Gastrocnemius medialis (tissue), 4 donors: ENCODE measurements at places on chromosomes 12 and 14.
A peak's percentile ranks its signal among the peaks of the same experiment; 100 is the strongest.

GRCh38 chr14:33508126-33509062 is 442.5 kb downstream of the EGLN3 start:
- H3K36me3 ChIP-seq, result no peaks in the 10 kb centered on the region
- no peak overlapping the region for H3K27ac ChIP-seq
- H3K4me3 ChIP-seq, result no peak overlapping the region
- no peaks in the 10 kb centered on the region for H3K4me1 ChIP-seq
- DNase-seq, result no peak
- no peaks in the 10 kb centered on the region for H3K27me3 ChIP-seq

DNA sequence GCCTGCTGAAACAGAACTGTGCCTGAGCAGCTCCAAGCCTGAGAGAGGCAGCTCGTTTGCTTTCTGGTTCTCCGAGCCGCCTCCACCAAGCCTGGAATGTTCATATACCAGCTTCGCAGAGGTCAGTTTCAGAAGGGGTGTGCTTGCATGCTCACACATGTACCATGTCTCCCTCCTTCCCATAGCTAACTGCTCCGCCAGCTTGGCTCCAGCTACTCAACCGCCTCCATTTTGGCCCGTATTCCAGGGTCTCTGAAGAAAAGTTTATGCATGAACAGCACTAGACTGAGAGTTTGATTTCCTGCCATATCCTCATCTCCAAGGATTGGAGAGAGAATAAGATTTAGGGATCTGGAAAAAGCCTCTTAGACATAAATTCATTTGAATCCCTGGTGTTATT is 103.7 kb downstream of the SMOC1 start:
- DNase-seq, result no peak
- H3K27me3 ChIP-seq, result no peaks in the 10 kb centered on the region
- peak overlapping the region; percentile 67 for H3K27ac ChIP-seq
- H3K4me3 ChIP-seq, result peak overlapping the region; percentile 11

DNA sequence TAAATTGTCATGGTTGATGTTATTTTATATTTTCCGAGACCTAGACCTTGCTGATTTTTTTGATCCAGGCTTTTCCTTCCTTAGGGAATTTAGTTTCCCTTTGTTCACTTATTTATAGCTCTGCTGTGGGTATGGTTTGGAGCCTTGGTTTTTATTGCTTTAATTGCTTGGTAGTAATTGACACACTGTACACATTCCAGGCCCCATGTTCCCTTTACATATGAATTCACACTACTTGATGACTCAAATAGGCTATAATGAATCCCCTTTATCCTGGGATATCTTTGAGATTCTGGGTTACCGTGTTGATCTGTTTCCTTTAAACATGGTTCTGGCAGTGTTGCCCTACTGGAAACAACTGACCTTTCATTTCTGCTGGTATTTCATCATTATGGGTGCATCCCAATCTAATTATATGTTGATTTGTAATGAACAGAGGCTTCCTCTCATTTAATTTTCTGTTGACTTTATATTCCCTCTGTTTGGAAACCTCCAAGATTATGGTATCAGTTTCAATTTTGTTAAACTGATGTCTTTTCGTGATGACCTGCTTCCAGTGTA is 424.0 kb downstream of the RAD51B start:
- H3K36me3 ChIP-seq, result no peaks in the 10 kb centered on the region
- no peak overlapping the region for H3K4me3 ChIP-seq
- no peak for DNase-seq
- no peaks in the 10 kb centered on the region for H3K27me3 ChIP-seq
- peak overlapping the region; percentile 82 for H3K27ac ChIP-seq

GRCh38 chr14:60705100-60705499 is 19.1 kb downstream of the SIX4 start:
- no peak overlapping the region for H3K4me3 ChIP-seq
- no peaks in the 10 kb centered on the region for H3K4me1 ChIP-seq
- no peak for DNase-seq
- H3K27me3 ChIP-seq, result no peaks in the 10 kb centered on the region
- no peak overlapping the region for H3K27ac ChIP-seq

DNA sequence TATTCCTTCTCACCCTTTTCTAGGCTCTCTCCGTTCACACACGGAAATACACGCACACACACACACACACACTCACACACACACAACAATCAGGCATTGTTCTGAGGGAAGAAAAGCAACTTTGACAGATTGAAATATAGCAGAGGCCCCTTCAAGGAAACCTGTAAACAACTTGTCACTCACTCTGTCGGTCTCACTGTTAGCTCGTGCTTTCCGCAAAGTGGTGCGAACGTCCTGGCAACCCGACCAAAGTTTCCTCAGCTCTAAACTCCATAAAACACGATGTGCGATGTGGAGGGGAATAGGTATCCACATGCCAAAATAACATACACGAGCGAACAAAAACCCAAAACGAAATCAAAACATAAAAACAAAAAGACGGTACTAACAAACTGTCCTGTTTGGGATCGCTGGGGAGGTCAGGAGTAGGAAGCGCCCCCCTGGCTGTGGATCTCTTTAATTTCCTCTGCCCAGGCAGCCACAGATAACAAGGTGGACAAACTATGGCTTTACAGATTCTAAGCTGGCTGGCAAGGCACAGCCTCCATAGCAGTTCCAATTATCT is 822 bp upstream of the SOX5 start:
- no peaks in the 10 kb centered on the region for H3K4me1 ChIP-seq
- H3K27ac ChIP-seq, result no peak overlapping the region
- H3K27me3 ChIP-seq, result peaks cover 11% of the 10 kb centered on the region
- H3K4me3 ChIP-seq, result peak overlapping the region; percentile 59
